ENCODE measurements at places on chromosomes 11 and 22.

DNA sequence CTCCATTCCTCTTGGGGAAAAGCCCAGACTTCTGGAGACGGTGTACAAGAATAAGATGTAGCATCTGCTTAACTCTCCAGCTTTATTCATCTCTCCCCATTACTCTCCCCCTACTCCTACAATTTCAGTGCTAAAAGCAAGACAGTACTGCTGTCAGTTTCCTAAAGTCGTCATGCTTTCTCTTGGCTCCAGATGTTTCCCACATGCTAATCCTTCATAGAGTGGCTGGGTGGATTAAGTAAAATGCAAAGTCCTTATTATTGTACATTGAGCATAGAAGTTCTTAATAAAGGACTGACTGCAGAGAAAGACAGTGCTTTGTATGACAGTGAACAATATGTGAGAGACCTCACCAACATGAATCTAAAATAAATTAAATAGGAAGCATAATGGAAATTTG, 142.2 kb upstream of the UBASH3B start:
- no peak for DNase-seq

DNA sequence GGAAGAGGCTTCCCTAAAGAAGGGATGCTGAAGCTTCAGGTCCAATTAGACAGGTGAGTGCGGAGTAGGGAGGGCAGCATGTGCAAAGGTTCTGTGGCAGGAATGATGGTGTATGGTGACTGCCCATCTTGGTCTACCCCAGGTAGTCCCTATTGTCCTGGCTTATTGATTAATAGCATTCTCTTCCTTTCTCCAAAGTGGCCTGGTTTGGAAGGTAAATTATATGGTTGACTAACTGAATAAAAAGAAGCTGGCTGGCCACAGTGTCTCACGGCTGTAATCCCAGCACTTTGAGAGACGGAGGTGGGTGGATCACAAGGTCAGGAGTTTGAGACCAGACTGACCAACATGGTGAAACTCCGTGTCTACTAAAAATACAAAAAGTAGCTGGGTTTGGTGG, 230.5 kb downstream of the MIAT start:
- no peak for DNase-seq

GRCh38 chr11:69691463-69691862, 12.4 kb downstream of the FGF19 start:
- no peak for DNase-seq

- DNase-seq, result no peak
Observed at GRCh38 chr11:72630104-72630852, 43.9 kb downstream of the PDE2A start.

DNA sequence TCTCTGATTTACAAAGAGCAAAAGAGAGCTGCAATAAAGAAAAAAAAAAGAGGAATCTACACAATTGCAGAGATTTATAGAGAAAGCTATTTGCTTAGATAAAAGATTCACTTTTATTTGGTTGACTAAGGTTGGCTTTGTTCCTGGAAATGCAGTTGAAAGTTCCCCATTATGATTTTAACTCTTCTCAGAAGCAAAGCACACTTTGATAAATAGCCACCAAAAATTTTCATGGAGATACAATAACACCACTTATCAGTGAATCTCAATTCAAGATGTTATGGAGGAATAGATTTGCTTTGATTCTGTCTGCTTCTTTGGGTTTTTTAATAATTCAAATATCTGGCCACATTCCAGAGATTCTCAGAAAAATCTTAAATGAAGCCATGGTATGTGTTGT, 88.5 kb upstream of the ANO3 start:
- no peak for DNase-seq

DNA sequence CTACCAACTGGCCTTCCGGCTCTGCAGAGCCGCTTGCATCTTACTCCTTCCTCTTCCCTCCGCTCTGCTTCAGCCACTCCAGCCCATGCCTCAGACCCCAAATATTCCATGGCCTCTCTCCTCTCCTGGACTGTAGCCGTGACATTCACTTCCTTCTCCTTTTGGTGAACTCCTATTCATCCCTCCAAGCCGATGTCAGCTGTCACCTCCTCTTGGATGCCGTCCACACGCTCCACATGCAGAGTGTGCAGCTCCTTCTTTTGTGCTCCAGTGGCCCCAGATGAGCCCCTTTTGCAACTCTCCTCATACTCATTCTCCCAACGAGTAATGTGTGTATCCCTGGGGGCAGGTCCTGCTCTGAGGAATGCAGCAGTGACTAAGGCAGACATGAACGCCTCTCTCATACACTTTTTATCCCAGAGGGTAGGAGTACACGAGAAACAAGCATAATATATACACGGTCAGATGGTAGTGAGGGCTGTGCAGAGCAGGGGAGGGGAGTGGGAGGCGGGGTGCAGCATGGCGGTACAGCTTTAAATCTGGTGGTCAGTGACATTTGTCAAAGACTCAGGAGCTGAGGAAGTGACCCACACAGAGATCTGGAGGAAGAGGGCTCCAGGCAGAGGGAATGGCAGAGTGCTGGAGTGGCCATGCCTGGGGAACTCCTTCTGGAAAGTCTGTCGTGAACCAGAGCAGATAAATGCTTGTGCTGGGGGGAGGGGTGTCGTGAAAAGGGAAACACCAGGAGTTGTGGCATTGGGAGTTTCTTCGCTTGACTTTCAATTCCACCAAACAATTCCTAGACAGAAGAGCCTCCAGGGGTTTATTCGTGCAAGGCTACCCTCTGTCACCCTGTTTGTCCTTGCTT, 83.8 kb upstream of the ATXN10 start:
- no peak for DNase-seq

GRCh38 chr11:104655066-104655465, 243.2 kb downstream of the CASP12 start:
- DNase-seq, result no peak

GRCh38 chr11:71242391-71242790, 10.0 kb downstream of the SHANK2 start:
- DNase-seq, result no peak

DNA sequence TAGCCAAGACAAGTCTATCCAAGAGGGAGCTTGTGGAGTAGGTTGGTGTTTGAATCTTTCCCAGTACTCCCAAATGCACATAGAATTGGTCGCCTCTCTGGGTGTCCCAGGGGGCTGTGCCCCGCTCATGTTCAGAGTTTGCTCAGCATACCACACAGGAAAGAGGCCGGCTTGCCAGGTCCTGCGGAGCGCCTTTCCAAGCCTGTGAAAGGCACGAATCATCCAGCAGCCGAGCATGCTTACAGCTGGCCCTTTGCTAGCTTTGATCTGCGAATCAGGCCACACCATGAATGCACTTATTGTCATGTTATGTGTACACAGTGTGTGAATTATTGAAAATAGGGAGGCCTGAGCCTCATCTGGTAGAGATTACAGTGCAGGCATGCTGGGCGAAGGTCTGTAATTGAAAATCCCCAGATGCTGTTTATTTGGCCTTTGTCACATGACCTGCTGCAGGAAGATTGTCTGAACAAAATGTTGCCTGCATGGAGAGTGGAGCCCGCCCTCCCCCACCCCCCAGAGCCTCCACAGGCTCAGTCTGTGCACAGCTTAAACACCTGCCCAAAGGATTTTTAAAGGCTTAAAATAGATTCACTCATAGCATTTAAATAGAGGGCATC, 163.3 kb upstream of the RASSF10 start:
- DNase-seq, result no peak

DNA sequence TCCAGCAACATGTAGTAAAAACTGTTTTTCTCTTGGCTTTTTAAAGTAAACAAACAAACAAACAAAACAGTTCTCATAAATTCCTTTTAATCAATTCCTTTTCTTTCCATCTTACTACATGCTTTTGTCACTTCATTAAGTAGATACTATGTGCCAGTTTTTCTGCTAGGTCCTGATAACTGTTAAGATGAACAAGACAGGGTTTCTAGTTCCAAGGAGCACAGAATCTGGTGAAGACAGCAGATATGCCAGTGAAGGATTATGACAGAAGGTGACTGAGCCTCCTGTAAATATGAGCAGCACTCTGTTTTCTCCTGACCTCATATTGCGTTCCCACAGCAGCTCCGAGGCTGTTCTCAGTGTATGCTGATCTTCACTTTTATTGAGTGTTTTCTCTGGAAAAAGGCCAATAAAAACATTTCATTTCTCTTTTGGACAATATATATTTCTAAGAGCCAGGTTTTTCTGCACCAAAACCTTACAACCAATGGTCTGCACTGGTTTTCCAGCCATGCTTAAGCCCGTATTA, 45.8 kb downstream of the HEPHL1 start:
- no peak for DNase-seq

- DNase-seq, result no peak
Observed at GRCh38 chr22:49724030-49724892, 103.4 kb downstream of the BRD1 start.

GRCh38 chr11:124190298-124191139, 7.4 kb downstream of the OR10D3 start:
- DNase-seq, result no peak

GRCh38 chr22:43669190-43669589, 142.9 kb downstream of the EFCAB6 start:
- DNase-seq, result no peak

DNA sequence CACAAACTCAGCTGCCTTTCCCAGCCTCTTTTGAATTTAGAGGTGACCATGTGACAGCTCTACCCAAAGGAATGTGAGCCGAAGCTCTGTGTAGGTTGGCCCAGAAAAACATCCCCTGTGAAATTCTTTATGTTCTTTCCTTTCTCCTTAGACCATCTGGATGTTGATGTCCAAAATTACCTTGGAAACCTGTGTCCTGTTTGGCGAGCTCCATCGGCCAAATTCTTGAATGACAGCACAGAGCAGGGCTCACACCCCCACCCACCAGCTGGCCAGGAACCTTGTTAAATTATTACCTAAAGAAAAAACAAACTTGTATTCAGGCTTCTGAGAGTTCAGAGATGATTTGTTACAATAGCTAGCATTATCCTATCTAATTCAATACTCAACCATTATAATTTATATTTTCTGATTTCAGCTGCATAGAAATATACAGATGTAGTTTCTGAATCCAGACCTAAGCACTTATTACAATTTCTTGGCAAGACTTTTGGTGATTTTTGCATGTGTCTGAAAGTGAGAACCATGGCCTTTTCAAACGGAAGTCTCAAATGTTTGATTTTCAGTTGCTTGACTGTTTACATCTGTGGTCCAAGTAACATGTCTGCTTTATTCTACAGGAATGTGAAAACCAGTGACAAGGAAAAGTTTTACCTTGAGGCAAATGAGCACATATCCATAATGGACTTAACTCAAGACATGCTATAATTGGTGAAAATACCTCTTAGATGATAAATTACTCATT, 554.2 kb downstream of the NTM start:
- no peak for DNase-seq

GRCh38 chr11:15123849-15124248, 9.1 kb downstream of the INSC start:
- no peak for DNase-seq

GRCh38 chr11:92259861-92260260, 35.2 kb downstream of the FAT3 start:
- DNase-seq, result no peak

DNA sequence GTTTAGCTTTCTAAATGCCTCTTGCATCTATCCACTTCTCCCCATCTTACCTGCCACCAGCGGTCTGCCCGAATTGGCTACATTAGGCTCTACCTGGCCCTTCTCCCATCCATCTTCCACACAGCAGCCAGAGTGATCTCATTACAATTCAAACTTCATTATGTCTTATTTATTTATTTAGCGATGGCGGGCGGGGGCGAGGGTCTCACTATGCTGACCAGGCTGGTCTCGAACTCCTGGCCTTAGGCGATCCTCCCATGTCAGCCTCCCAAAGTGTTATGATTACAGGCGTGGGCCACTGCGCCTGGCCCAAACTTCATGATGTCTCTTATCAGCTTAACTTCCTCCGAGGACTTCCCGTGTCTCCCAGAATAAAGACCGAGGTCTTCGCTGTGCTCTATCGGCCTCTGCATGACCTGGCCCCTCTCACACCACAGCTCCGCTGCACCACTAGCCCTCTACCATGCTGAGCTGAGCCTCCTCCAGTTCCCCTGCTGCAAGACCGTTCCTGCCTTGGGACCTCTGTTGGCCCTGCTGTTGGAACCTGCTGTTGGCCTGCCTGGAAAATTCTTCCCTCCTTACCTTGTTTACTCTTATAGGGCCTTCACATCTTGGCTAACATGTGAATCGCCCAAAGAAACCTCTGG, 870 bp upstream of the CTTN start:
- DNase-seq, result no peak

- no peak for DNase-seq
Observed at GRCh38 chr11:124955035-124955434, 1.0 kb downstream of the CCDC15 start.

- no peak for DNase-seq
Observed at GRCh38 chr11:38530226-38530625, 1932.2 kb upstream of the RAG2 start.

DNA sequence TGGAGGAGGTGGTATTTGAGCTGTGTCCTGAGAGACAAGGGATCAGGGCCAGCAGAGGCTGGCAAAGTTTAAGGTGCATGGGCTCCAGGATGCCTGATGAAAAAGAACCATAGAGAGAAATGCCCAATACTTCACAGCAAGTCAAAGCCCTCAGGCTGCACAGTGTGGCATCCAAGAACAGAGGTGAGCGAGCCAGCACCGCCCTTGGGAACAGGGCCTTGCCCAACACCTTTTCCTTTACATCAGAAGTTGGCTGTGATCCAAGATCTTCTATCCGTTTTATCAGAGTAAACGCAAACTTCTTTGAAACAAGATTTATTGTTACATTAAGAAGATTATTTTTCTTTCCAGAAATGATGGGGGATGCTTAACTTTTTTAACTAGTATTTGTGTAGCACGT, 1.4 kb downstream of the B3GNT6 start:
- no peak for DNase-seq

DNA sequence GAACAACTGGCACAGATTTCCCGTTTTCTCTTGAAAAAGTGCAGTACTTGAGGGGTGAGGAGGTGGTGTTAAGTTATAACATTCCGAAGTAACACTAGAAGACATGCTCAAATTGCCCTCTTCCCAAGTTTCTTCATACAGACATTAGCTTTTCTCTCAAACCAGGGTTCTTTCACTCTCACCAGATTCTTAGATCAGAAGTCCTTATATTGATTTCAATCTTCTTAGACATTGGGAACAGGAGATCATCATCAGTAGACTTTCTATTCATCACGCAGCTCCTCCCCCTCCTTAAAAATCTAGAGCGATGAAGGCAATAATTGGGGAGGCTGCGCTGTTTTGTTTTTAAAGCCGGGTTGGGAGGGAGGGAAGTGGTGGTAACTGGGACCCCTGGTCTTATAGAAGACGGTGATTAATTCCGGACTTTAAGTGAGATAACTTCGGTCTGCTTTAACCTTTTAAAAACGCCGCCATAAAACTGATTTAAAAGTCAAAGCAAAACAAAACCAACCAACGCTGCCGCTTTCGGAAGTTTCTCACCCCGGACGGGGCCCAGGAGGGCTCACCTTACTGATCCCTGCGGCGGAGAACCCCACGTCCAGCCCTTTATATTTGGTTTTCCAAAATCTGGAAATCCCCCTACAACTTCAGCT, 665 bp downstream of the USP28 start:
- no peak for DNase-seq

- DNase-seq, result no peak
Observed at GRCh38 chr11:117980280-117980679, 5.9 kb upstream of the IL10RA start.
